ENCODE measurements at places on chromosomes 12 and 14. TPM values are rescaled to one million over a fixed set of nuclear protein-coding genes. Genes with fewer than 3 reads are reported as not detected.

GRCh38 chr14:67536087-67536486 lies 3.0 kb downstream of the PLEKHH1 start:
- DNase-seq: no peak

LAG3 gene
- 1.0 TPM for total RNA-seq

NID2 gene
- 28.7 TPM for total RNA-seq

GRCh38 chr12:10088031-10088430 lies 10.8 kb downstream of the CLEC1A start:
- no peak for DNase-seq

GRCh38 chr12:114241973-114242434 lies 163.9 kb downstream of the TBX5 start:
- DNase-seq: no peak

DNA sequence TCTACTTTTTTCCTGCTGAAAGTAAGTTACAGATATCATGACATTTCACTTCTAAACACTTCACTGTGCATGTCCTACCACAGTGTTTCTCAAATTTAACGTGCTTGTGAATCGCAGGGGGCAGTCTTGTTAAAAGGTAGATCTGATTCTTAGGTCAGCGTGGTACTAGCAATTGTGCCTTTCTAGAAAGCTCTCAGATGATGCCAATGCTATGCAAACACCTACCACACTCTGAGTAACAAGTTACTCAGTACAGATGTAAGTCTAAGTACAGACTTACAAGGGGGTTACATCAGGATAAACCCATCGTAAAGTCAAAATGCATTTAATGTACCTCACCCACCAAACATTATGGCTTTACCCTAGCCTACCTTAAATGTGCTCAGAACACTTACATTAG lies 22.4 kb downstream of the TM7SF3 start:
- no peak for DNase-seq

DNA sequence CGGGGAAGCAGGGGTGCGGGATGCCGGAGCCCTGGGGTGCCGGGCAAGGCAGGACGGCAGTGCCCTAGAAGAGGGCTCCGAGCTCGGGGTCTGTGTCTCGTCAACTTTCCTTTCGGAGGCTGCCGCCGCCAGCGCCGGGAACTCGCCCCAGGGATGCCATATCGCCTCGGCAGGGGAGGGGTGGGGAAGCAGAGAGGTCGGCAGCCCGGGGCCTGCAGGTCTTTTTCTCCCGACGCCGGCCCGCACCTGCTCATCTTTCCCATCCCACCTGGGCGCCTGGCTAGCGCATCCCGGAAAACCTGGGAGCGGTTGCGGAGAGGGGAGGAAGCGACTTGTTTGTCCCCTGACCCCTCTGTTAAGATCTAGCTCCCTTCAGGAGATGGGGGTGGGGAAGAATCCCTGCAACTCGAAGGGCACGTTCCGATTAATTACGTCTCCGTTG lies 547 bp downstream of the CNTN1 start:
- no peak for DNase-seq

- peak; percentile 58 for DNase-seq
Measured at GRCh38 chr12:47739979-47740378, 14.7 kb upstream of the ENDOU start.

GRCh38 chr14:75282170-75282554 lies 3.5 kb downstream of the FOS start:
- no peak for DNase-seq

DNA sequence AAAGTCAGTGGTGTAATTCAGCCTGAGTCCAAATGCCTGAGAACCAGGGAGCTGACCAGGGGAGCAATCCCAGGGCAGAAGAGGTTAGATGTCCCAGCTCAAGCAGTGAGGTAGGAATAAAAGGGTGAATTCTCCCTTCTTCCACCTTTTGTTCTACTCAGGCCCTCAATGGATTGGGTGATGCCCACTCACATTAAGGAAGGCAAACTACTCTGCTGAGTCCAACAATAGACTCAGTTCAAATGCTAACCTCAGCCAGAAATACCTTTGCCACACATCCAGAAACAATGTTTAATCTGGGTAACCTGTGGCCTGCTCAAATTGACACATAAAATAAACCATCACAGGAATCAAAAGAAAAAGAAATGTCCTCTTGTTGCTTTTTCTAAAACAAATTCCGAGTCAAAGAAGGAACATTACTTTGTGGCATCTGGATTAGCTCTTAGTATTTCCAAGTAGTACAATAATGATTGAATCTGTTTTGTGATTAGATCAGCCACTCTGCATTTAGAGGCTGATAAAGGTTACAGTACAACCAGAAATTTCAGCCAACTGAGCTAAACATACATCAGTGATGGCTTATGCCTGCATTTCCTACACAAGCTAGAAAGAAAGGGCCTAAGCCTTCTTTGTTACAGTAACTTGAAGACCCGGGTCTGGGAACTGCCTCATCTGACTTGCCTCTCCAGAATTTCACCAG lies 43.6 kb upstream of the TRIM9 start:
- no peak for DNase-seq

HVCN1 gene
- total RNA-seq: 1.5 TPM

DNA sequence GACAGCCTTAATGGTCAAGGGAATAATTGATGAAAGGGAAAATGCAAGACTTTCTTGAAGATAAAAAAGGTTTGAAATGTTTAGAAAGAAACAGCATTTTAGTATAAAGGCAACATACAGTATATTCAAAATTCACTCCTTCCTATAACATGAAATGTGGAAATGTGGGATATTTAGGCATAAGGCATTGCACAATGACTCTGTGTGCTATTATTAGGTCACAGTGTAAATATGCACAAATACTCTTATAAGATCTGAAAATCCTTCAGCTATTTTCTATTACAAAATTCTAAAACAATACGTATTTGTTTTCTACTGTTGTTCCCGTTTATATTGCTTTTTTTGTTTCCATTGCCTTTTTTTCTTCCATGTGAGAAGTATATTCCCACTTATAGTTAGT lies 127.7 kb downstream of the SLC16A7 start:
- no peak for DNase-seq

DNA sequence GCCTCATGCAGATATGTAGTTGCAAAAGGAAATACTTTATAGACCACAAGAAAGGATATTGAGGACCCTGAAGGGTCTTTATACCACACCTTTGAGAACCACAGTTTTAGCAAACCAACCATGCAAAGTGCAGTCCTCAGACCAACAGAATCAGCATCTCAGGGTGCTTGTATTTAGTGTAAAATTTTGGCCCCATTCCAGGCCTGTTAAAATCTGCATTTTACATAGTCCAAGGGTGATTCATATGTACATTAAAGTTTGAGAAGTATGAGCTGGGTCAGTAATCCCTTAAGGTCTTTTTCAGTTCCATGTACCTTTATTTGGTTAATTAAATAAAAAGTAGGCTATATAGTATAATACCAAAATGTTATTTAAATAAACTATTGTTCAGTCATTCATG lies 91.2 kb downstream of the WNK1 start:
- no peak for DNase-seq

GRCh38 chr14:97777622-97778355 lies 980.6 kb downstream of the VRK1 start:
- DNase-seq: no peak

DNA sequence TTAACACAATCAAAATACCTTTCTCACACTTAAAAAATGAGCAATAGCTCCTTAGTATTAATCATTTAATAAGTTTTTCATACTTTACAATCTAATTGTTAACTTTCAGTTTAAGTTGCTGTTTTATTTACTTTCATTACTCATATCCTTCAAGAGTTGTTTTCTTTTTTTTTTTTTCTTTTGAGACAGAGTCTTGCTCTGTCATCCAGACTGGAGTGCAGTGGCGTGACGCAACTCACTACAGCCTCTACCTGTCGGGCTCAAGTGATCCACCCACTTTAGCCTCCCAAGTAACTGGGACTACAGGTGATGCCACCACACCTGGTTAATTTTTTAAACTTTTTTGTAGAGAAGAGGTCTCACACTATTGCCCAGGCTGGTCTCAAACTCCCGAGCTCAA lies 16.1 kb downstream of the ZBTB1 start:
- DNase-seq: no peak

GRCh38 chr14:96299441-96299840 lies 43.4 kb downstream of the BDKRB1 start:
- no peak for DNase-seq

KRT86 gene
- 0.16 TPM for total RNA-seq

AKAP5 gene
- total RNA-seq: 18.1 TPM

LHX5 gene
- not detected for total RNA-seq

DNA sequence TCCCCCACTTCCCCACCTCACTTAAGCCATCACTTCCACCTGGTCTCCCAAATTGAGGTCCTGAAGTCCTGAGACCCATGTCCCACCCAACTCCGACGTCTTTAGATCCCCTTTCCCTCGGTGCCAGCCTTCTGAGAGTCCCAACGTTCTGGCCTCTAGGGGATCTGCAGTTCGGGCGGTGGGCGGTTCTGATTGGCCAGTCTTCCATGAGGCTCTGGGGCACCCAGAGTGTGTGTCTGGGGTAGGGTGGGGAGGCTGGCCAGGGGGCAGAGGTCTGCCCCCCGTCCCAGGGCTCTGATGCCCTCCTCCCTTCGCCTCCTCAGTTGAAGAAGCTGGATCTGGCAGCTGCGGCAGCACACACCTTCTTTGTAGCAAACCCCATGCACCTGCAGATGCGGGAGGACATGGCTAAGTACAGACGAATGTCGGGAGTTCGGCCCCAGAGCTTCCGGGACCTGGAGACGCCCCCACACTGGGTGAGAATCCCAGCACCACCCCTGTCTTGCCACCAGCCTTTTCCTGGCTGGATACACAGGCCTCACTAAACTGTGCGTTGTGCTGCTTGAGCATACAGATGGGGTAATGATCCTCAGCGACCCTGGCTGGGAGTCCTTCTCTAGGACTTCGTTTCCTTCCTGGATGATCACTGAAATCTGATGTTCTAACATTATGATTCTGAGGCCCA lies 1.5 kb downstream of the P3H3 start:
- DNase-seq: no peak

DNA sequence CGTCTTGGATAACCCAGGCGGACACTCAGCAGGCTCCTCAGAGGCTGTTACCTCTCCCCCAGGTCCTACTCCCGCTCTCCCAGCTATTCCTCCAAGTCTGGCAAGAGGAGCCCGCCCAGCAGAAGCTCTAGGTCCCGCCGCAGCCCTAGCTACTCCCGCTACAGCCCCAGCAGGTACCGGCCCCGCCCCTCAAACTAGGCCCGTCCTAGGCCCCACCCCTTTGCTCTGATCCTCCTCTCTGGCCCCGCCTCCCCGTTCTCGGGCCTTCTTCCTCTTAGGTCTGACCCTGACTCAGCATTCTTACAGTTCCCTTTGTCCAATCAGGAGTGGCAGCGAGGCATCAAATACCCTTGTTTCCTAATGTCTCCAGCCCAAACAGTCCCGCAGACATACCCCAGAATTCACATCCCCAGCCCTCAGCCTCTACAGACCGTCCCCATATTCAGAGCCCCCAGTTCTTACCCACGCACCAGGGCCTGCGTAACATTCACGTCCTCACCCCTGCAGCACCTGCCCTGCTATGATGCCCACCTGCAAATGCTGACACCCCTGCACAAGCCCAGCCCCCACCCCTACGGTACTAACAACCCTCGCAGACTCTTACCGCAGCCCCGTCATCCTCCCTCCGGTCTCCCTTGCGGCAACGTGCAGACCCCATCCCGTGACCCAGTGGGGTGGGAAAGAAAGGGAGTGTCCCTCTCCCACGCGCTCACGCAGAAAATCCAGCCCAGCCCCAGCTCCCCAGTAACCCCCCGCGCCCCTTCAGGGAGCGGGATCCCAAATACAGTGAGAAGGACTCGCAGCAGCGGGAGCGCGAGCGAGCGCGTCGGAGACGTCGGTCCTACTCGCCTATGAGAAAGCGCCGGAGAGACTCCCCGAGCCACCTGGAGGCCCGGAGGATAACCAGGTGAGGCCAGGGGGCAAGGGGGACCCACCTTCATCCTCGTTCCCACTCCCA lies 25.0 kb upstream of the HSPB8 start:
- DNase-seq: peak; percentile 58

GRCh38 chr12:132065609-132066344 lies 78.3 kb downstream of the DDX51 start:
- DNase-seq: no peak

AQP6 gene
- not detected for total RNA-seq

DNA sequence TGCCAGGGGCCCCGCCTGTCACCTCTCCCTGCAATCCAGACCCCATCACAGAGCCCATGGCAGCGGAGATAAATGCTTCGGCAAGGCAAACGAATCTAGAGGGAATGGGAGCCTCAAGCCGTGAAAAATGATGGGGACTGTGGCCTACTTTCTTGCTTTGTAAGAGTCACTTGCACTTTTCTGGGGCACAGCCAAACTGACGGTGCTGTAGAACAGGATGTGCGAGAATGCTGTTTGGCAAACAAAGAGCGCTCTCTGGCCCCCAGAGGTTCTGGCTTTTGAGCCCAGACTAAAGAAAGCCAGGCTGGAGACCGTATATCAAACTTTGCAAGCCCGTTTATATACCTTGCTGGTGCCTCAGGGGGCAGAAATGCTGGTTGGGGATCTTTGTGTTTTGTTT lies 108.7 kb downstream of the CACNA1C start:
- DNase-seq: peak; percentile 64

DNA sequence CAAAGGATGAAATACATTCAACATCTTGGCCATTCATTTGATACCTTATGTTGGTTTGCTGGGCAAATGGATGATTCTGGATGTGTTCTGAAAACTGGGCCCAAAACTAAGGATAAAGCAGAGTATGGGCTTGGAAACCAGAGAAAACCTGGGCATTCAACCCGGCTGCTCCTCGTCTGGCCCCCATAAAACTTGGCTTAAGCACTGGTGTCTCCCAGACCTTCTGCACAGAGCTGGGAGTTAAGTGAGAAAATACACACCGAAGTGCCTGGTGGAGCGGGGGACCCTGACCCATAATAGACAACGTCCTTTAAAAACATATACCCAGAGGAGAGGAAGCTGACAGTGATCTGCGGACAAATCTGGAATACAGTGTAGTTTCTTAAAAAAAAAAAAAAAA lies 112.5 kb downstream of the FOXN3 start:
- DNase-seq: no peak

CCND2 gene
- 180 TPM for total RNA-seq

KRT6A gene
- total RNA-seq: not detected

- DNase-seq: no peak
Measured at GRCh38 chr14:83129496-83129895, 1595.8 kb upstream of the SEL1L start.

- no peak for DNase-seq
Measured at GRCh38 chr14:50036211-50036610, 80.2 kb downstream of the VCPKMT start.

DNA sequence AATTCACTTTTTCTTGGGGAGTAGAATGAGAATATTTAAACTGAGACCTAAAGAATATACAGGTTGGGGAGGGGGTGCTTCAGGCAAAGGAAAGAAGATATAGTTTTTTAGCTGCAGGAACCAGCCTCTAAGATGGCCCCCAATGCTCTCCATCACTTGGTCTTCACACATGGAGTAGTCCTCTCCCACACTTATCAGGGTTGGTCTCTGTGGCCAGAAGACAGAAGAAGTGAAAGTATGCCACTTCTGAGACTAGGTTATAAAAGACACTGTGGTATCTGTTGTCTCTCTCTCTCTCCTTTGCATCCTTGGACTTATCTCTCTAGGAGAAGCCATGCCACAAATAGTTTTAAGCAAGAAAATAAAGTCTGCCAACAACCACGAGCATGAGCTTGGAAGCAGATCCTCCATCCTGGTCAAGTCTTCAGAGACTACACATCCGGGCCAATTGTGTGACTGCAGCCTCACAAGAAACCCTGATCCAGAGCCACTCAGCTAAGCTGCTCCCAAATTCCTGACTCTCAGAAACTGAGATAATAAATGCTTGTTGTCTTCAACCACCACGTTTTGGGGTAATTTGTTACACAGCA lies 18.0 kb downstream of the PUS7L start:
- DNase-seq: no peak

SLC10A1 gene
- total RNA-seq: not detected

Data from colonic mucosa (tissue), 4 donors.